ENCODE measurements at places on chromosomes 5 and 9.

GRCh38 chr5:126988021-126988569, 42.3 kb downstream of the MARCHF3 start:
- DNase-seq: no peak

DNA sequence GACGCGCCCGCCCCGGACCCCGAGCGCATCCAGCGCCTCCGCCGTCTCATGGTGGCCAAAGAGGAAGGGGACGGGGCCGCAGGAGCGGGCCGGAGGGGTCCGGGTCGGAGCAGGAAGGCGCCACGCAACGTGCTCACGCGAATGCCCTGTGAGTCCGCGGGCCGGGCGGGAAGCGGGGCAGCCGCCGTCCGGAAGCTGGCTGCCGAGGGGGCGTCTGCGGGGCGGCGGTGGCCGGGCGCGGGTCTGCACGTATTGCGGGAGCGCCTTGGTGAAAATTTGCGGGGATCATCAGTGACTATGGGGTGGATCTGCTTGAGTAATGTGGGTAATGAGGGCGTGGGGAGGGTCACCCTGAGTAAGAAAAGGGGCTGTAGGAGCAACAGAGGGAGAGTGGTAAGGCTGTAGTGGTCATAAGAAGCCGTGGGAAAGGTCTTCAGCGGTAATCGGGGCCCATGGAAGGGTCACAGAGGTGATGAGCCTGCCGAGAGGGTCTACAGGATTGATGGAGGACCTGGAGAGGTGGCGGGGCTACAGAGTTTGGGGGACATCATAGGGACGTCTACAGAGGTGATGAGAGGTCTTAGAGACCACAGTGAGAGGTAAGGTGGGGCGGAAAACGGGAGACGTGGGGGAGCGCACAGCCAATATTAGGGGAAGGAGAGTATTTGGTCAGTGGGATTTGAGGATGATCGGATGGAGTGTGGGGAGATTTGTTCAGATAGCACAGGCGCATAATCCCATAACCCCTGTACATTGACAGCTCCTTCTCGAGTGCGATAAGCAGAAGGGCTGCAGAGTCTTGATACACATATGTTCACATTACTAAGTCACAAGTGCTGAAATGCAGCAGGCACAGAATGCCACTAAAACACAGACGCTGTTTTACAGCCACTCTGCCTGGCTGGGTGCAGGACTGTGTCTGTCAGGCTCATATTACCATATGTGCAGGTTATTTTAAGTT, 819 bp downstream of the LSM11 start:
- DNase-seq: peak; percentile 8

DNA sequence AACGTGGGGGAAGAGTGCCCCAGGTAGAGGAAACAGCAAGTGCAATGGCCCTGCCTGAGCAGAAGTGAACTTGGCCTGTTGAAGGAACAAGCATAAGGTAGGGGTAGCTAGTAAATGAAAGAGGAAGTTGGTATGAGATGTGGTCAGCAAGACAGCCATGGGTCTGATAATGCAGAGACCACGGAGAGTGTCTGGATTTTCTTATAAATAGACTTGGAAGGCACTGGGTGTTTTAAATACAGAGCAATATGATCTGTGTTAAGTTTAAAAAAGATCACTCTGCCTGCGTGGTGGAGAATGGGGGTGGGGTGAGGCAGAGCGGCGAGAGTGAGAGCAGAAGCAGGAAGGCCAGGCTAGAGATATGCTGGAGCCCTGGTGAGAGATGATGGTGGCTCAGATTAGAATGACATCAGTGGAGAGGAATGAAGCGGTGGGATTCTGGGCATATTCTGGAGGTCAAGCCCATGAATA, 4.2 kb downstream of the ADAM19 start:
- no peak for DNase-seq

DNA sequence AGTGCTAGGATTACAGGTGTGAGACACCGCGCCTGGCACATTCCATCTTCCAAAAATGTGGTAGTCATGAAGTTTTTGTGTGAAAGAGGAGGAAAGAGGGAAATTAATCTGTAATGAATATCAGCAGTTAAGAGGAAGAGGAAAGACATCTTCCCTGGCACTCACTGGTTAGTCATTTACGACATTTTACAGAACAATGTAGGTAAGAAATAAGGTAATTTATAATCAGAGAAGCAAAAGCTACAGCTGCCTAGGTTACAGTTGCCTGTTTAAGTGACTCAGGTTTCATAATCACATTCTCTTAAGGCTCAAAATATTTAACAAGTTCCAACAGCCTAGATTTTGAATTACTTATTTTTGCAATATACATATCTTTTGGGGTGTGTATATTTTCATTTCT, 26.9 kb downstream of the CNOT6 start:
- no peak for DNase-seq

DNA sequence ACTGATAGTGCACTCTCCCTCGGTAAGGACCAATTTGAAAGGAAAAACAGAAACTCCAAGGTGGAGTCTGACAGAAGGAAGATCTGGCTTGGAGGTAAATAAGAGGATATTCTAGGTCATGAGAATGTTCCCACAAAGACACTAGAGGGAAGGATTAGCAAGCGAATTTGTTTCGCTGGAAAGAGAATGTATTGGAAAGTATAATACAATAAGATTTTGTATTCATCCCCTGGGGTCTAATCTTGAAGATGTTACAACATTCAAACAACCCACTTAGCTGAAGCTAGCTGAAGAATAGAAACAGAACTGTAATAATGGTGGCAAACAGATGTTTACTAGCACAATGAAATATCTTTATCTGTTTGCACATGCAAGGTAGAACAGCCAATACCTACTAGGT, 158.7 kb downstream of the GNAQ start:
- DNase-seq: no peak

- DNase-seq: no peak
These were observed 22.5 kb upstream of the CAMK4 start for GRCh38 chr5:111201705-111202104.

DNA sequence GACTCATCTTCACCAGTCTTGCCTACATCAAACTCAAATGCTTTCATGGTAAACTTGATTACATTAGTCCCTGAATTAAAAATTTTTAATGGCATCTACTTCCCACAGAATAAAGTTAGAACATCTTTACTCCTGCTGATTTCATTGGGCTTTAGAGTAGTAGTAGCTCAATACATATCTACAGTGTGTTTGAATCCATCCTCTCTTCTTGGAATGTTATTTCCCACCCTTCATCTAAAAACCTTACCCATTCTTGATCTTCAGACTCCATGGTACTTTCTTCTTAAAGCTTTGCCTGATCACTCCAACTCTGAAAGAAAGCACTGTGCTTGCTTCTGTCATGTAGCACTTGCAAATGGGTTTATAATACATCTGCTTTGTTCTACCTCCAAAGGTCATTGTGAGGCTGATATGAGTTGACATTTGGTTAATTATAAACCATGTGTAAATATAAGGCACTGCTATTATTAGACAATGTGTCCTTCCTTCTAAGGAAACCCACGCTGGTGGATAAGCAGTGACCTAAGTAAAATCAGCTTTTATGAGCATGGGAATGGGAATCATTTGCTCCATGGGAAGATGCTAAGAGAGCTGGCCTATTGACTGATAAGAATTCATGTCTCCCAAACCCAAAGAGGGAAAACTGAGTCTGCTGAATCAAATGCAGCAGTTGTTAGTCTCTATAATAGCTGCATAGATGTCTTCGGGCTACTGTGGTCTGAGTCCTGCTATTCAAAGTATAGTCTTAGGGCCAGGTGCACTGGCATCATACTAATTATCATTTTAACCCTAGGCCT, 7.5 kb upstream of the PRLR start:
- no peak for DNase-seq

DNA sequence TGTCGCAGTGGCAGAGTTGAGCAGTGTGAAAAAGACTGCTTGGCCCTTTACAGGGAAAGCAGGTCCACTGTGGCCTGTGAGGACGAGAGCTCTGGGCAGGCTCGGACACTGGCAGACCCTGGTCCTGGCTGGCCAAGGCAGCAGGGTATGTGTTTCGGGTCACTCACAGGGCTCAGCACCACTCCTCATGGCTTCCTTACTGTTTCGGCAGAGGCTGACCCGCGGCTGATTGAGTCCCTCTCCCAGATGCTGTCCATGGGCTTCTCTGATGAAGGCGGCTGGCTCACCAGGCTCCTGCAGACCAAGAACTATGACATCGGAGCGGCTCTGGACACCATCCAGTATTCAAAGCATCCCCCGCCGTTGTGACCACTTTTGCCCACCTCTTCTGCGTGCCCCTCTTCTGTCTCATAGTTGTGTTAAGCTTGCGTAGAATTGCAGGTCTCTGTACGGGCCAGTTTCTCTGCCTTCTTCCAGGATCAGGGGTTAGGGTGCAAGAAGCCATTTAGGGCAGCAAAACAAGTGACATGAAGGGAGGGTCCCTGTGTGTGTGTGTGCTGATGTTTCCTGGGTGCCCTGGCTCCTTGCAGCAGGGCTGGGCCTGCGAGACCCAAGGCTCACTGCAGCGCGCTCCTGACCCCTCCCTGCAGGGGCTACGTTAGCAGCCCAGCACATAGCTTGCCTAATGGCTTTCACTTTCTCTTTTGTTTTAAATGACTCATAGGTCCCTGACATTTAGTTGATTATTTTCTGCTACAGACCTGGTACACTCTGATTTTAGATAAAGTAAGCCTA, 15.7 kb downstream of the SQSTM1 start:
- no peak for DNase-seq

GRCh38 chr5:103938146-103938695, 375.6 kb upstream of the NUDT12 start:
- DNase-seq: no peak

DNA sequence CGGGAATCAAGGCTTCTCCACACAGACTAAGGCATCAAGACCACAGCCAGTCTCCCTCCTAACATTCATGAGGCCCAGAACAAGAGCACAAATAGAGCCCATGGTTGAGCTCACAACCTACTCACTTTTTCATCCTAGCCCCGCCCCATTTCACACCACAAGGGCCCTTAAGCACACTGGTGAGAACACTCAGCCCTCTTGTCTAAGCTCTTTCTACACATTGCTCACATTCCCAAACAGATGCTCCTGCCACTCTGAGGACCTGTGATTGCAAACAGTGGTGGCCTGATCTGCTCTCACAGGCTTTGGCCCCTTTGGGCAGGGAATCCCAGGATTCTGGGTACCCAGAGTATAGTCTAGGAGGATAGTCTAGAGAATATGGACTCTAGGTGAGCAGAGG, 54.0 kb downstream of the FEM1C start:
- no peak for DNase-seq
